ENCODE measurements at places on chromosomes 13 and 19. TPM values are rescaled to one million over a fixed set of nuclear protein-coding genes. Genes with fewer than 3 reads are reported as not detected.

DNA sequence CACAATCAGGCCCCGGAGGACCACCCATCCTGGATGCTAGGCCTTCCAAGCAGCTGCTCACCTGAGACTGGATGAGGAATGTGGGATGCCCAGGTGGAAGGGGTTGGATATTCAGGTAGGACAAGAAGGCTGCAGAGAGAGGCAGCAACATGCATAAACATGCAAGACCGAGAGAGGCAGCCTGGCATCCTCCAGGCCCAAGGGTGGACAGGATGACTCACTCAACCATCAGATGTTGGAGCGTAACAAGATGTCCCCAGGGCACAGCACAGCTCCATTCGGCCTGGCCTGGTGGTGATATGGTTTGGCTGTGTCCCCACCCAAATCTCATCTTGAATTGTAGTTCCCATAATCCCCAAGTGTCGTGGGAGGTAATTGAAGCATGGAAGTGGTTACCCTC lies 10.0 kb upstream of the CABP5 start:
- DNase-seq: no peak

- DNase-seq: no peak
Measured at GRCh38 chr19:16361254-16361653, 36.6 kb downstream of the KLF2 start.

DNA sequence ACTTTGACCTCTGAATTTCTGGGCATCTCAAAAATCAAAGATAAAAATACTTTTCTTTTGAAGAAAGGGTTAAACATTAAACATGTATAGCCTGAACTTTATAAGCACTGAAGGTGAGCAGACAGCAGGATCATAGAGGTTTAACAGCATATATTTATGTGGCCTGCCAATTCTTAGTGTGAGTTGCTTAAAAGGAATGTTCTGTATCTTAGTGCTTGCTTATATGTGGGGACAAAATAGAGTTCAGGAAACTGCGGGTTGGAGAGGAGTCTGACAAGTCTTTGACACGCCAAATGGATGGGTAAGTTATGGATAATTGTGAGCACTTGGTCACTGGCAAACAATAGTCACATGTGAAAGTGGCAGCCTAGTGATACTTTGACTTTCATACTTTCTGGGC lies 1419.4 kb upstream of the SPRY2 start:
- DNase-seq: no peak

DNA sequence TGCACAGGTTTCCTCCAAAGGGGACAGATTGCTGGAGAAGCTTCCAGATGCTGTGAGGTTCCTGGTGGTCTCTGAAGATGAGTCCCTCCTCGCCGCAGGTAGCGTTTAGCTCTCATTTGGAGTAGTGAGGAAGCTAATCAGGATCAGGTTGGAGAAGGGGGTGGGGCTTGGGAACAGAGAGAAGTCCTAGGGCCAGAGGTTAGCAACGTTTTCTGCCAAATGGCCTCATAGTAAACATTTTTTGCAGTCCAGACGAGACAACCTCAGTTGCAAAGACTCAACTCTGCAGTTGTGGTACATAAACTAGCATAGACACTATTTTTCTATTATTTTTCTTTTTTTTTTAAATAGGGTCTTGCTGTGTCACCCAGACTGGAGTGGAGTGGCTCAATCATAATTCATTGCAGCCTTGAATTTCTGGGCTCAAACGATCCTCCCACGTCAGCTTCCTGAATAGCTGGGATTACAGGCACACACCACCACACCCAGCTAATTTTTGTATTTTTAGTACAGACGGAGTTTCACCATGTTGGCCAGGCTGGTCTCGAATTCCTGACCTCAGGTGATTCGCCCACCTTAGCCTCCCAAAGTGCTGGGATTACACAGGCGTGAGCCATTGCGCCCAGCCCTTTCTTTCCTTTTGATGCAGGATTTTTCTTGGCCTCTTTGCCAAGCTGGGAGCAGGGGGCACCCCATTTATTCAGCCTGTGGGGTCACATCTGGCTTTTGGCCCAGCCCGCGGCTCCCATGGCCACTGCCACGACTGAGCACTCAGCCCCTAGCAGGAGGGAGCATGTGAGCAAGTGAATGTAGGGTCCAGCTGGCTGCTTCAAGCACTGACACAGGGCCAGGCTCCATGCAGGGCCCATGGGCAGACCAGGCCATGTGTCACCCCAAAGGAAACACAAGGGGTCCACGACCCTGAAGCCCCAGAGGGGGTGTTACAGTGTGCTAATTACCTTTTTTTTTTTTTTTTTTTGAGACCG lies 34.4 kb upstream of the SIN3B start:
- DNase-seq: no peak

GRCh38 chr19:40284501-40285352 lies at the start of gene AKT2:
Gene AKT2, minus strand, starts transcription at chr19:40285345. Its CDS starts 20,078 bp downstream, at chr19:40265267.
- peak; percentile 12 for DNase-seq

- no peak for DNase-seq
Measured at GRCh38 chr19:15313649-15314279, 18.6 kb downstream of the BRD4 start.

DNA sequence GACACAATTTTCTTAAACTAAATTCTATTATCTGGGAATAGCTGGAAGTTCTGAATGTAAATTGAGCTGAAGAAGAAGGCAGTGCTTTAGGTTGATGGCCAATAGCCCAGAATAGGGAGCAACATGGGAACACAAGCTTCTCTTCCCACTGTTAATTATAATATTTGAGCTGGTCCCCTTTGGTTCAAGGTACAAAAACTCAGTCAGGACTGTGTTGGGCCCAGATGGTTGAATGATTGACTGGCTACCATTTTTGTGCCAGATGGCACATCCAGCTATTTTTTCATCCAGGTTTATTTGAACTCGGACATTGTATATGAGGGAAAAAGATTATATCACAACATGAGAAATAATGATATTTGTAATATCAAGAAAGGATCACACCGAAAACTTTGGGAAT lies 458.9 kb downstream of the SLITRK1 start:
- DNase-seq: no peak

GRCh38 chr19:52646571-52647217 lies 8.5 kb upstream of the ZNF83 start:
- no peak for DNase-seq

DNA sequence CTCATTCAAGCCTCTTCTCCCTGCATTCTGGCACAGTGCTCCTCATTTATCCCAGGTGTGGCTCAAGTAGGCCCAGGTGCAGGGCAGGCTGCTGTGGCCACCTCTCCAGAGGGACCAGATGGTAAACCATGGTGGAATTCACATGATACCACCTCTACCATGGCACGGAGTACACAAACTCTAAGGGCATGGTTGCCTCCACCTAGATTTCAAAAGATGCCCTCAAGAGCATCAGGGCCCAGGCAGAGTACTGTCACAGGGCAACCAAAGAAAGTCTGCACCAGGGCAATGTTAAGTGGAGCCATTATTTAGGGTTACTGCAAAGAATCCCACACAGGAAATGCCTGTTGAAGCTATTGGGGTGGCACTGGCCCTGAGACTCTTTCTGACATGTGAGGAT lies 647.1 kb upstream of the MIR17HG start:
- no peak for DNase-seq

DNA sequence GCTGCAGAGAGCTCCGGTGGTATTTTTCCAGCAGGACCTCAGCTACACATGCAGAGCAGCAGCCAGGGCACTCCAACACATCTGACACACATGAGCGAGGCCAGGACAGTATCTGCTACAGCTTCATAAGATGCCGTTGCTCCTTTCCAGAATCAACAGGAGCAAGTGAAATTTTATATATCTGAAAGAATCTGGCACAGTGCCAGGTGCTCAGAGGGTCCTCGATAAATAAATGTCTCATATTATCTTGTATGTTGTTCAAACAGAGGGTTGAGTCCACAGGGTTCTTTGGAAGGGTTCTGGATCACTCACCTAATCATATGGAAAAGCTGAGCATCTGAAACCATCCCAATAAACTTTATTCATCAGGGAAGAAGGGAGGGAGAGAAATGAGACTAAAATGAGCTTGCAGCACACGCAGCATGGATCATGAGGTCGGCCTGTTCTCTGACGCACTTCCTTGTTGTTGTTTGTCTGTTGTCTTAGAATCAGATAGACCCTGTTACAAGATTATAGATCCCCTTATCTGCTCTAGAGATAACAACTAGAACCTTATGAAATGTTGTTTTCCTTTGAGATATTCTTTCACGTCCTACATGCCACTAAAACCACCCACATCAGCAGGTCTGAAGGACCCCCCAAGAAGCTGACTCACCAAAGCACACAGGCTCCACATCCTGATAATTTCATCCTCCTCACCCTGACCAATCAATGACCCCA lies 3.2 kb upstream of the METTL21C start:
- DNase-seq: no peak

DNA sequence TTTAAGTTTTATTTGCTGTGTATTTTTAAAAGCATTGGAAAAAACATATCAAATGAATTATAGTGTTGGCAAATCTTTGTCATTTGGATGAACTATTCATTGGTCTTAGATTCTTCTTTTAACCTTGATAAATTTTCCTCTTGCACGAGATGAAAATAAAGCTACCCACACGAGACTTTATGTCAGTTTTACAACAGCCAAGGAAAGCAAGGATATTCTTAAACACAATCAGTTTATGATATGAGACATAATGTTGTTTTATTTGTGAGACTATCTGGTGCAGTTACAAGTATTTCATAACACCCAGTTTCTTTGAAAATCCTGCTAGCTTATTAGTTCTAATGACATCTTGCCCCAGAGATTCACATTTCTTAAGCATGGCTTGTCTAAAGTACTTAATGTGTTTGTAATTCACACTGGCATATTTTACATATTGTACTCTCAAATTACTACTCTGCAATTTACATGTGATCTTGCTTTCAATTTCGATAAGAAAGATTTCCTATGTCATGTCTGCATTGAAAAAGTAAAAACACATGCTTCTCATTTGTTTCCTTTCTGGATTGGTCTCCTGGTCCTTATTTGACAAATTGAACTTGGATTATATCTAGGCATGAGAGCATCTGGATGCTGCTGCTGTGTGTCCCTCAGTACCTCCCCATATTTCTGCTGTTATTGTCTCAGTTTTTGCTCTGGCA lies 955.5 kb upstream of the PCDH9 start:
- no peak for DNase-seq

DNA sequence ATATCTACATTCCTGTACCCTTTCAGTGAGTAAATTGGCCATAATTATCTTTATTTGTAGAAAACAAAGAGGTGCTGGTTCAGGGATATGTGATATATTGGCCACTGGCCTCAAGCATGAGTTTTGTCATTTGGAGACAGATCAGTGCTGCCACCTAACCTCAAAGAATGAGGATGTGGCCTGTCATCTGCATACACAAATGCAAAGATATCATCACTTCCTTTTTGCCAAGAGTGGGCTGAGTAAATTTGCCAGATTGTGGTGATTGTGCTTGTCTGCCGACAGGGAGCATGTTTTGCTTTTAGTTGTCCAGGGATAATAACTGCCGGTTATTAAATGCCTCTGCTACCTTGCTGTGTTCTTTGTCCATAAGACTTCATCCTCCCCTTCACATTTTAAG lies 44.2 kb downstream of the WASF3 start:
- DNase-seq: no peak

DNA sequence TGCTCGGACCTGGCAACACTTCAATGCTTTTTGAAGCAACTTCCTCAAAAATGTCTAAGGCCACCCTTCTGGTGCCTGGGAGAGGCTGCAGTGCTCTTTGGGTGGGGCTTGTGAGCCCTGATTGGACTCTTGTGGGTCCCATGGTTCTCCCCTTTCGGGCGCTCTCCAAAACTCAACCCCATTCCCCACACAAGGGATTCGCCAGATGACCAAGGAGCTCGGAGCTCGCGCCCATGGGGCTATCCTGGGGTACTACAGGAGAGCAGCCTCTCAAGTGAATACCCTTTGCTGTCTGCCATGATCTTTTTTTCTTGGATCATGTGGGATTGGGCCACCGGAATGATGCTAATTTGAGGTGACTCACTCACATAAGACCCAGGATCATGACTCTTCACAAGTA lies 29.7 kb upstream of the KL start:
- no peak for DNase-seq

GRCh38 chr19:2394054-2394441 lies 33.3 kb downstream of the TIMM13 start:
- DNase-seq: no peak

DNA sequence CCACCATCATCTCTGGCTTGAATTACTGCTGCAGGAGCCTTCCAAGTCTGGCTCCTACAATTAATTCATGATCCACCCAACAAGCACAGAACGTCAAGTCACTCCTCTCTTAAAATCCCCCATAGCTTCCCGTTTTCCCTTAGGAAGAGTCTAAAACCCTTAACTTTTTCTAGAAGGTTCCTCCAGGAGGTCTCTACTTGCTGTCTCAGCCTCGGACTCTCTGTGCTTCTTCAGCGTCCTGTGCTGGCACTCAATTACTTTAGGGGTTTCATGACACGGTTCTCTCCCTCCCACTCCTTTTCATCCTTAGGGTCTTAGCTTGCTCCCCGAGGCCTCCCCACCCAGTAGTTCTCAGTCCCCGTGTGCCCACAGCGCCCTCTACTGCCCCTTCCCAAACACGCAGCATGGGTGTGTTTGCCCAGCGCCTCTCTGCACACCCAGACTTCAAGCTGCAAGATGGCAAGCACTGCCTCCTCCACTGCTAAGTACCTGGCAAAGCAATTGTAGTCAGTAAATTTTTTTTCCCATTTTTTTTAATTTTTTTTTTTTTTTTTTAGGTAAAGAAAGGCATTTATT lies 25.8 kb upstream of the MAP3K10 start:
- DNase-seq: peak; percentile 42

GRCh38 chr13:30120133-30120822 lies 187.1 kb downstream of the KATNAL1 start:
- DNase-seq: no peak

DNA sequence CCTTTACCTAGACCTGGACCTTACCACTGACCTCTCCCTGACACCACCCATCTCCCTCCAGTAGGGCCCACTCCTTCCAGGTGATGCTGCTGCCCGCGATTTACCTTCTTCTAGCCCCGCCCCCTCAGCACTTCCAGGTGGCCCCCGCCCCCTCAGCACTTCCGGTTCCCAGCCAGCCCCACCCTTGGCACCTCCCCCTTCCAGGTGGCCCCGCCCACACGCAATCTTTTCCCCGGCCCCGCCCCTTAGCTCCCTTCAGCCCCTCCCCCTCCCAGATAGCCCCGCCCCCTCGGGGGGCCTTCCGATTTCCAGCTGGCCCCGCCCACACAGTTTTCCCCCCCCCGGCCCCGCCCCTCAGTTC lies 586 bp downstream of the LIG1 start:
- DNase-seq: peak; percentile 87

DNA sequence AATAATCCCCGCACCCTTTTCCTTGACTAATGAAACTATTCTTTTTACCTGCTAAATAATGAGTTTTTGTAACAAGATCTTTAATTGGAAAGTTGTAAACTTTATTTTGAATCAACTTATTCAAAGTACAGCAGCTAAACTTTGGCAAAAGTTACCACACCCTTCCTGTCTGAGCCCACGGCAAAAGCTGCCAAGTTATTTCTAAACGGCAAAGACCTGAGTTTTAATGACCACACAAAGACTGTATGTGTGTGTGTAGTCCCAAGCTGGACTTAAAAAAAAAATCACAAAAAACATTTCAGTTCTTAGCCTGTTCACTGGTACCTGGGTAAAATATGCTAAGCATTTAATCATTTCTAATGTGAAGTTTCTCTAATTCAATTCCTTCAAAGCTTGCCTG lies 60.7 kb downstream of the ZAR1L start:
- DNase-seq: no peak

RXFP2 gene
- total RNA-seq: not detected

SIX5 gene
- 21.0 TPM for total RNA-seq

PODNL1 gene
- total RNA-seq: 0.66 TPM

ZNF302 gene
- total RNA-seq: 16.6 TPM

SMAD9 gene
- total RNA-seq: 1.8 TPM

IZUMO1 gene
- total RNA-seq: 1.6 TPM

ZNF793 gene
- total RNA-seq: 5.7 TPM

CEACAM4 gene
- total RNA-seq: not detected

SYNGR4 gene
- 0.78 TPM for total RNA-seq

FAM216B gene
- total RNA-seq: under 0.01 TPM

KLK8 gene
- not detected for total RNA-seq

Data from body of pancreas (tissue), 4 donors.